ENCODE measurements at places on chromosomes 1 and 21.

- DNase-seq, result peak; percentile 31
Observed at GRCh38 chr1:2194319-2194897, at the start of gene FAAP20. FAAP20 (minus strand) TSS chr1:2194772; CDS start chr1:2194749, 23 bp downstream.

DNA sequence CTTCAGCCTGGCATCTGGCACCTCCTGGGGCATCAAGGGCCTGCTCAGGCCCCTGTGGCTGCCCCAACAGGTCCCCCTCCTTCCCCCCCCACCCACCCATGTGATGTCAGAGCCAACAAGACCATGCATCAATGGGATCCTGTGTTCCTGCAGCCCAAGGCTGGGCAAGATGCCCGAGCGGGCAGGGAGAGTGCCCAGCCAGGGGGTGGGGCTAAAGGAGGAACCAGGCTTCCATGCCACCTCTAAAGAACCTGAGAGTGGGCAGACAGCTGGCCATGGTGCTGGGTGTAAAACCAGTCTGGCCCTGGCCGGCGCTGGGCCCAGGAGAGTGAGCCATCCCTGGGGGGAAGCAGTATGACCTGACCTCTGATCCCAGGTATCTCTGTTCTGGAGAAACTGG is 7.6 kb downstream of the COL16A1 start:
- DNase-seq, result no peak

GRCh38 chr1:235979716-235980333 is 85.1 kb downstream of the NID1 start:
- DNase-seq, result no peak

DNA sequence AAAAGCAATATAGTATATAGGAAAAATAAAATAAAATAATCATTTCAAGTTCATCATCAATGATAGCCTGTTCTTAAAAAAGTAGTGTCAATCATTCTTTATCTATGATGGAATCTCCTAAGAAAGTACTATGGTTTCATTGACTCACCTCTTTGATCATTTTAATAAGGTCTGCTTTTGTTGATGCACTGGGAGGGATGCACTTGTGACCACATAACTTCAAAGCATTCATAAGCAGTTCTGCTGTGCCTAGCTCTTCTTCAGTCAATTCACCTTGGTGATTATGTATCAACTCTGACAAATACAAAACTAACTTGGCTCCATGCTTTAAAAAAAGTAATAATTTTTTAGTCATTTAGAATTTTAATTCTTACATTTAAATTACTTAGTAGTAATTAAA is 84.8 kb upstream of the GNG4 start:
- DNase-seq, result no peak

DNA sequence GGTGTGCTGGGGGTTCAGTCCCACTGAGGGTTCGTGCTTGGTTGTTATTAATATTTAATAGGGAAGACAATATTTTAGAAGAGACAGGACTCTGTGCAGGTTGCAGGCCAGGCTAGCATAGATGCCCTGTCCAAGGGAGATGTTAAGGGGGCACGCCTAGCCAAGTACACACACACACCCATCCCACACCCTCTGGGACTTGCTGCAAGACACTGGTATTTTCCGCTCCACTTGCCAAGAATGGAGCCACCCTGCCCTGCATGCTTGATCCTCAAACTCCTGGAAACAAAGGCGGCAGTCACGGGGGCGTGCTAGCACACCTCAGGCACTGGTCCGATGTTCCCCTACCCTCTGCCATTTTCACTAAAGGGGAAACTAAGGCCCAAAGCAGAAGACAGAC is 99.1 kb downstream of the MRPL37 start:
- no peak for DNase-seq

DNA sequence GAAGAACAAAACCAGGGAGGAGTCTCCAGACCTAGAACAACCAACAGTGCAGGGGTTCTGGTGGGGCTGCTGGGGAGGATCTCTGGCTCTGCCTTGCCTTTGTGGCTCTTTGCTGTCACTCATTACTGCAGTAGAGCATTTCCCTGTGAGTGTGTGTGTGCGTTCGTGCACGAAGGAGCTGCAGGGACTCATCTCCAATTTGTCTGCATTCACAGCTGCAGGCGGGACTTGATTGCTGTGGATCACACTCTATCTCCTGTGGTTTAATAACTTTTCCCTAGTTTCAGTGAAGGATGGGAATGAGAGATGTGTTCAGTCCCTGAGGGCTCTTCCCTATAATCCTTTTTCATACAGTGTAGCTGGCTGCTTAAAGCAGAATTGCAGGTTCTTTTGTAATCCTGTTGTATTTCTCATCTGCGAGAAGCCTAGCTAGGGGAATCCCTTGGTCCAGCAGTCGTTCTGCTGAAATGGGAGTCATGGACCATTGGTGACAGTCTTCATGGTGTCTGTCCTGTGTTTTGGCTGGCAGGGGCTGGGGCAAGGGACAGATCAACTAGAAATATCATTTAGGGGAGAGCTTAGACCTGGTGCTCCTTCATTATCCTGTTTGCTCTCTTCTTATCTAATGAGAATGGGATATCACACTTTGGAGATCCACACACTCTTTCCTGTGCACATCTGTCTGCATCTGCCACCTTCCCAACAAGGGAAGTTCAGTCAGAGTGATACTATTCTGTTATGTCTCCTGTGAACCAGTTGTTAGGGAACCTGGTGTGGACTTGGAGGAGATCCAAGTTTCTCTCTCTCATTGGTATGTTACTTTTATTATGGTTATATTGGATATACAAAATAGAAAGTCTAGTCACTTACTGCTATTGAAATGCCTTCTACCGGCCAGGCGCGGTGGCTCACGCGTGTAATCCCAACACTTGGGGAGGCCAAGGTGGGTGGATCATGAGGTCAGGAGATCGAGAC is 3.0 kb downstream of the PCP4L1 start:
- no peak for DNase-seq

- peak; percentile 29 for DNase-seq
Observed at GRCh38 chr1:64744492-64745180, at the start of gene RAVER2. RAVER2 (plus strand) TSS chr1:64745075; CDS start chr1:64745173, 98 bp downstream.
